ENCODE measurements at places on chromosomes 1 and 21.
A peak's percentile ranks its signal among the peaks of the same experiment; 100 is the strongest.

DNA sequence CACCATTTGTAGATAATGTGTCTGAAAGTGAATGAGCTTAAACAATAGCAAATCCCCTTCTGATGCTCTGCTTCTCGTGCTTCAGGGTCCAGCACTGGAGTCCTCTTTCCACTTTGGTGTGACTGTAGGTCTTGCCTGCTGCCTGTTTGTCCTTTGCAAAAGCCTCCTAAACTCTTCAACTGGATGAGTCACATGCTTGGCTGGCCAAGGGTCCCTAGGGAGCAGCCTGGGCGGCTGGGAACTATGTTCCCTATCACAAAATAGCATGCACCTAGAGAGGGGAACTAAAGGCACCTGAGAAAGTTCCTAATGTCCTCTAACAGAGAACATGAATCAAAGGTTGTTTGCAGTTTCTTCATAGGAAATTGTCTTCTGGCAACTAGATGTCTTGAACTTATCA lies 607.2 kb upstream of the PLXNA2 start:
- DNase-seq = no peak

DNA sequence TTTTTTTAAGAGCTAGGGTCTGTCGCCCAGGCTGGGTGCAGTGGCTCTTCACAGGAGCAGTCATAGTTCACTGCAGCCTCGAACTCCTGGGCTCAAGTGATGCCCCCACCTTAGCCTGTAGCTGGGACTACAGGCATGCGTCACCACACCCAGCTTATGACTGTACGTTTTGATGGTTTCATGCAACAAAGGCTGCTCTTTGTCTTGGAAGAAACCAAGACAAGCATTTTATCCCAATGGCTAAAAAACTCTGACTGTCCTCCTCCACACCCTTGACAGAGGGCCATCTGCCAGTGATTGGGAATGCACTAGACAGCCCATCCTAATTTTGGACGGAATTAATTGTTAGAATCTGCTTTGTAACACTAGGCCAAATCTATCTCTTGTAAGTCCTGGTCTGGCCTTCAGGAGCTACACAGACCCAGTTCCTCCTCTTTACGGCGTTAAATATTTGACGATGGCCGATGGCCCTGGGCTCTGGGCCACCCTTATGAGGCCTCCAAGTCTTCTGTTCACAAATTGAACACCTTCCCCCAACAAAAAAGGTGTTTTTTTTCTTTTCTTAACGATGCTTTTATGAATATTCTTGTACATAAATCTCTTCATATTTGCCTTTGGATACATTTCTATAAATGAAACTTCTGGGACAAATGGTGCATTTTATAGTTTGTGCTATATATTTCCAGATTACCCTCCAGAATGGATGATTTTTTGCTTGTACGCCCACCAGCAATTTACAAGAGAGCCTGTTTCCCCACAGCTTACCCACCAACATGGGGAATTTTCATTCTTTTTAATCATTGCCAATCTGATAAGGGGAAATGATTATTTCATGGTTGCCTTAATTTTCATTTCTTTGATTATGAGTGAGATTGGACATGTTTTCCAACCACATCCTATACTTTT lies 104.8 kb upstream of the SLC25A33 start:
- DNase-seq = no peak

- DNase-seq = no peak
Measured at GRCh38 chr1:241627453-241628259, 12.5 kb downstream of the CHML start.

DNA sequence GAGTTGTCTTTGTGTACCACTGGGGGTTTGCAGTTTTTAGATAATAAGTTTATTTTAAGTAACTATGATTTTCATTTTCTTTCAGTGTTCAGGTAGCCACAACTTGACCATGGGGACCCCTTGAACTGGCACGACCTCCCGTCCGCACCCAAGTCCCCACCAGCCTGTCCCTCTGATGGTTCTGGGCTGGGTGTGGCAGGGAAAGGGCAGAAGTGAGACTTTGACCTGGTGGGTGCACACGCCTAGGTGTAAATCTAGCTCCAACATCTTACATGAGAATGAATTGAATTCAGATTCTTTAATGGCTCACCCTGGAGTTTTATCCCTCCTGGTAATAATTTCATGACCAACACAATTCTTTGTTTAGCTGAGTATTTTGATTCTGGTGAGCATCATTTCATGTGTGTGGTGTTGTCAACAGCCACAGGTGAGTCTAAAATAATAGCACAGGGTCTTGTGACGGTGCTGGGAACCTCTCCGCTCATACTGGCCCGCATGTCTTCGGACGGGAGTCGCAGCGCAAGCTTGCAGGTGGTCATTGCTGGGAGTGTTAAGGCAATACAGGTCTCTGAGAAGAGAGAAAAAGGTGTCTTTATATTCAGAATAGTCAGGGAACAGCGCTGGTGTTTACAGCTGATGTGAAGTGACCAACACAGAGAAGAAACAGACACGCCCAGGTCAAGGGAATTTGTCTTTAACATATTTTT lies 50.8 kb upstream of the POFUT2 start:
- DNase-seq = no peak

DNA sequence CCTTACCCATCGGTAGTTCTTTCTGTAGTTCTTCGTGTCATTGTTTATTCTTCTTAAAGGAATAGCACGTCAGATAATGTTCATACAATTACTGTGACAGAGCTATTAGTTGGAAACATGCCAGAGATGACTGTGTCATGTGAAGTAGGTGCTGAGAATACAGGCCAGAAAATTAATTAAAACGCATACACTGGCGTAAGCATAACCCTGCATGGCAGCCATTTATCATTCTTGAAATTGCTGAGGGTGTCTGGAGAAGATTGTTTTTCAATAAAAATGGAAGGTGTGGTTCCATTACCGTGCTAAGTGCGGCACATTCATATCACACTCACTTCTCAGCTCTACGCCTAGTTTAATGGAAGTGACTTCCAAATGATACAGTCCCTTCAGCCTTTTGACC lies 7.8 kb downstream of the ETS2 start:
- no peak for DNase-seq

GRCh38 chr1:76627901-76628300 lies 239.4 kb upstream of the ST6GALNAC5 start:
- DNase-seq = no peak

DNA sequence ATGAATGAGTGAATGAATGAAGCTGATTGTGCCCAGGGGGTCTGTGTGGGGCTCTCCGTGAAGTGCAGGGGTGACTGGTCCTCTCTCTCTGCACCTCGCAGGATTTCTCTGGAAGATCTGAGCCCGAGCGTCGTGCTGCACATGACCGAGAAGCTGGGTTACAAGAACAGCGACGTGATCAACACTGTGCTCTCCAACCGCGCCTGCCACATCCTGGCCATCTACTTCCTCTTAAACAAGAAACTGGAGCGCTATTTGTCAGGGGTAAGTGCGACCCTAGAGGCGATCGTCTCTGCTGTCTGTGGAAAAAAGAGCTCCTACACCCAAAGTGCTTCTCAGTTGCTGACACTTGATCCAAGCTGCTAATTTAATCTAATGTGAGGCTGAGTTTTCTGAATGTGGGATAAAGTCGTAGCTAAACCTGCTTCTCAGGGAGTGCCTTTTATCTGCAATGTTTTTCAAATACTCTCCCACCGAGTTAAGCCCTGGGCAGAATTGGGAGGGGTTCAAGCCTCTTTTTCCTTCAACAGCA lies 101.7 kb downstream of the HUNK start:
- peak; percentile 56 for DNase-seq

GRCh38 chr1:67537667-67538018 lies 107.4 kb upstream of the SERBP1 start:
- DNase-seq = no peak

DNA sequence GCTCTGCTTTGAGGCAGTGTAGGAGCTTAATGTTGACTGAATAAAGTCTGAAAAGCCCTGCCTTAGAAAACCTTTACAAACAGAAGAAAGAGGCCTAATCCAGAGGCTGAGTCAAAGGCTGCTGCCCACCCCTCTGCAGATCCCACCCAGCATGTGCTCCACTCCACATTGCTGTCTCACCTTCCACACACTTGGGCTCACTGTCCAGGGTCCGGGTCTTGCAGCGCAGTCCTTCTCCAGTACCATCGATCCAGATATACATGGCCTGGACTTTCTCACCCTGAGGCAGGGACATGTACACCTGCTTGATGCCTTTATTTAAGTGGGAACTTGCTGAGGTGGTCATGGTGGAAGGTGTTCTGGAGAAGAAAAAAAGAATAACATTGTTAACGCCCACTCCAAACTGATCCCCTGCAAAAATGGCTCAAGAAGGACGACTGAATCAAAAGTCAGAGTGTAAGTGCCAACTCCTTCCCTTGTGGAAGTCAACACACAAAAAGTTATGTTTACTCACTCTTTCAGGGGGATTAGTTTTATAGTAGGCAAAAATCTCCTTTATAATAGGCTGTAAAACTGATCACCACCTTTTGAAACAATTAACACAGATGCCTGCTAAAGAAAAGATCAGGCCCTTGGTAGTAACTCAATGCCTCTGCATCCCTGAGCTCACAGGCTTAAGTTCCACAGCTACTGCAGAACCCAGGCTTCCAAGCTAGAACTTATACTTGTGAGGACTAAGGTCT lies 3.0 kb downstream of the GLUL start:
- DNase-seq = no peak

DNA sequence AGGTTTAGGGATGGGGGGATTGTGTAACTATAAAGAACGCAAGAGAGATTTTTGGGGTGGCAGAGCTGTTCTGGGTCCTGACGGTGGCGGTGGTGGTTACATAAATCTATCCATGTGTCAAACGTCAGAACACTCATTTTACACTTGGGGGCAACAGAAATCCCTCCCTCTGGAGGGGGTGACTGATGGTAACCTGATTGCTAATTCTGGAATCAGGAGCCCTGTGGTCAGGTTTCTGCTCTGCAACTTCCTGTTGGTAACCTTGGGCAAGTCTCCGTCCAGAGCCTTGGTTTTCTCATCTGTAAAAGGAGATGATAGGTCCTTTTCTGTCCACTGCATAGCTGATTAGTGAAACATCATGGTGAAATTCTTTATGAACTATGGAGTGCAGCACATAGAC lies 40.9 kb downstream of the ALPL start:
- no peak for DNase-seq

DNA sequence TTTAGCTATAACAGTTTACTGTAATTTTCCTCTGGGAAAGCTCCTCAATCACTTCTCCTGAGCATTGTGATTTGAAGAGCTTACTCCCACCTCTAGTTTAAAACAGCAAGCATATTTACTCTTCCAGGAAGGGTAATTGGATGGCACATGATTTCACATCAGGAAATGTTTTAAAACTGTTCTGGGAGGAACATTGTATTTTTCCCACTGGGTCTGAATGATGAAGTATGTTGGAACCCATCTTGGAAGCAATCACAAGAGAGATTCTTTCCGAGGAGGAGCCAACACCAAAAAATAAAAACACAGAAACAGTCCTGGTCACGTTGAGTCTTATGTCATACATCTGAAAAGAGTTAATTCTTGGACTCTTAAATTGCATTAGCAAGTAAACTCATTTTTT lies 17.3 kb downstream of the MAP10 start:
- no peak for DNase-seq

DNA sequence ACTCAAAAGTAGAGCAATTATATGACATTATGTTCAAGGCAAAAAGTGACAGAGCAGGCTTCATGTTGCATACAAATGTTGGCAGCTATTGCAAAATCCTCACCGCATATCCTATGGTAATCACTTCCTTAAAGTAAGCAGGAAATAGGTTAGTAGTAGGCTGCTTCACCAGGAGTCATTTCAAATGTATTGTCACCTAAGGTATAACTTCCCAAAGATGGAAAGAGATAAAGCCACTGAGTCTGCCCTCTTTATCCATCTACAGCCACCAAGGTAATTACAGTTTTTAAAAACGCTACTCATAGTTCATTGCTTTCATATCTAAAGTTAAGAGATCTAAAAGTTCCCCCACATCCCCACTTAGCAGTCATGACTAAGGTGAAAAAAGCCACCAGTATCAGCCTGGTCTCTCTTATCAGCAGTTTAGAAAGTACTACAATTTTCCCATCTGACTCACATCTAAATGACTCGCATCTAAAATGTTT lies 31.6 kb upstream of the UBE2U start:
- no peak for DNase-seq

DNA sequence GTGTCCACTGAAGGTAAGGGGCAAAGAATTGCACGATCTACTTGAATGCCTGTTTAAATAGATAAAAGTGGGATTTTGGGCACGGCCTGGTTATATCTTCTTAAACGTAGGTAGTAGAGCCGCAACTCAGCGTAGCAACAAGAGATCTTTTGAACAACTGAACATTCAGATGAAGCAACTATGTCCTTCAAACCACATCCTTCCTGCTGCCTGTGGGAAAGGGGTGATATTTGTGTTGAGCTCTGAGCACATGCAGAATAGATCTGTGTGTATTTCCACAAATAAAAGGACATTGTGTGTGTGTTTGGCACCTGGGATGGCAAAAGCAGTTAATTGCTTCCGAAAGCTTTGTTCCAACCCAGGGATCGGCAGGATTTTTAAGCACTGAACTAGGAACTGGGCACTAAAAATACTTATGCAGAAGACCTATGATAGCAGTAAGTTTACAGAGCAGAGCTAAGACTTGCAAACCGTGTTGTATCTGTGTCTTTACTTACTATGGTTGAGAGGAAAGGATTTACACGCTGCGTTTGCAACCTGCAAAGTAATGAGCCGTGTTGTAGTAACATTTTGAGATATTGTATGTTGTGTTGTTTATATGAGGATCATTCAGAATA lies 333.4 kb downstream of the CHRM3 start:
- DNase-seq = peak; percentile 56

DNA sequence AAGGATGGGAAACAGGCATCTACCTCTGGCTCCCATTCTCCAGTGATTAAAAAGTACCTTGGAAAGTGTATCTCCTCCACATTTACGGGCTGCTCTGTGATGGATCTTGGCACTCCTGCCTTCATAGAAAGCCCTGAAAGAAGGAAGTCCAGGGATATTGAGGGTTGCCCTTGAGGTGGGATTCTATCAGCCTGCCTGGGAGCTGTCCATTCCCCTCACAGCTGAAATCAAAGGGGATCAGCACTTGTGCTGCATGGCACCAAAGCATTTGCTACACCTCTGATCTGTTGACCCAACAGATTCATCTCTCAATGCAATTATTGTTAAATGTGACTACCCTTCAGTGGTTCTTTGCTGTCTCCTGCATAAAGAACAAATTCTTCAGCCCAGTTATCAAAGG lies 442.0 kb upstream of the RUNX1 start:
- no peak for DNase-seq
